ENCODE measurements at places on chromosomes 12 and 14. TPM values are rescaled to one million over a fixed set of nuclear protein-coding genes. Genes with fewer than 3 reads are reported as not detected.
A peak's percentile ranks its signal among the peaks of the same experiment; 100 is the strongest.

MYH6 gene
- total RNA-seq, result not detected

PRKAG1 gene
- total RNA-seq, result 50.4 TPM

DNA sequence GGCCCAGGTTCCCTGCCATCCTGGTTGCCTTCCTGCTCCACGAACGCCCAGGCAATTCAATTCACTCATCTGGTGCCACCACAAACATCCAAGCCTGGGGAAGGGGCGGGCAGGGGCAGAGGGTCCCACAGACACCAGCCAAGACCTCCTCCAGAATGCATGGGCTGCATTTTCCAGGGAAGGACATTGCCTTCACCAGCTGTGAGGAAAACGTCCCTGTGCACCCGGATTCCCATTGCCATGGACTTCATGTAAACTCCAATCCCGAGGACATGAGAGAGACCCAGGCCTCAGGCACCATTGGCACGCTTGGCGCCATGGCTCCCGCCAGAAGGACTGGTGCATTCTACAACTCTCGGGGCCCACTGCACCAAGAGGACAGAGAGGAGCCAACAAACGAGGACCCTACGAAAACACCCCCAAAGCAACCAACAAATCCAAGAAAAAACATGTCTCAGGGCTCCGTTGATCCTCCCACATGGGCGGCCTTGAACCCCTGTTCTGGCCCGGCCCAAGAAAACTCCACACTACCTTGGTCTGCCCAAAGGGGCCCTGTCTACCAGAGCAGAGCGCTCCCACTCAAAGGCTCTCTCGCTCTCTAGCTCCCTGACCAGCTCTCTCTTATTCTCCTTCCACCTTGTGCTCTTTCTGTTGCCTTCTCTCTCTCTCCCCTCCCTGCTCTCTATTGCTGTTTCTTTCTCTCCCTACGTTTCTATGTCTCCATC is 183.9 kb downstream of the ALG10 start:
- no peak for DNase-seq

DNA sequence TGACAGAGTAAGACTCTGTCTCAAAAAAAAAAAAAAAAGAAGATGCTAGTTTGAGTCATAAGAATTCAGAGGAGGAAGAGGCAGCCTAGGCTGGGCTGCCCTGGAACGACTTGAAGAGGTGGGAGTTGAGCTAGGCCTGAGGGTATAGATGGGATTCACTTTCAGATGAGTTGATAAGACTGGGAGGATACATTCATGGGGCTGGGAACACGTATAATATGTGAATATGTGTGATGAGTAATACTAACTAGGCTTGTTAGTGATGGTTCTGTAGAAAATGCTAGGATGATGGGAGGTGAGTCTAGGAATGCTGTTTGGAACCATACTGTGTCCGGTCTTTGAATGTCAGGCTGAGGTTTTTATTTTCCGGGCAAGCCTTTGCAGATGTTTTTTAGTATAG is 9.0 kb downstream of the PLEKHA5 start:
- DNase-seq, result no peak

DEPDC4 gene
- total RNA-seq, result 1.1 TPM

DNA sequence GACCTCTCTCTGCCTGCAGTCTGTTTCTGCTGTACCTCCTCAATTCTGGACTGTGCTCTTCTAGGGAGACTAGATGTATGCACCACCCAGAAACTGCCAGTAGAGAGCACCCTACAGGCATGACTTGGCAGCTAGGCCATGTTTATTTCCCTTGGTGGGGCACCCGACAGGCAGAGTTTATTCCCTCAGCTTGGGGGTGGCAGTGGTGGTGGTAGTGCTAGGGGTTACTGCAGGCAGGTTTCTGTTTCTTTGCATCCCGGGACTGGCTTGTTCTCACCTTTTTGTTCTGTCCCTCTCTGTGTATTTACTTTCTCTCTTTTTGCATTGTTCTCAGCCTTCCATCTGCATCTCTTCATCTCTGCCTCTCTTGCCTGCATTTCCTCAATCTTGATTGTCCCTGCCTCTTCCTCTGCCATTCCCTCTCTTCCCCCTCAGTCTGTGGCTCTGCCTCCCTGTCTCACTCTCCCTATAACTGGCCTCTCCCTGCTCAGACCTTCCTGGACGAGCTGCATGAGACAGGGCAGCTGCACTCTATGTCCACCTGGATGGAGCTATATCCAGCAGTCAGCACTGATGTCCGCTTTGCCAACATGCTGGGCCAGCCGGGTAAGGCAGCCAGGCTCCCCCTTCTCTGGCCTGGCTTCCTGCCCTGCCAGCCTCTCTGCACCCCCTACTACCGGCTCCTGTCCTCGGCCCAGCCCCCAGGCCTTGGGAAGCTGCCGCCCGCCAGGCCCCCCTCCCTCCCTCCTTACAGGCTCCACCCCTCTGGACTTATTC is 13.8 kb downstream of the PRPF40B start:
- DNase-seq, result peak; percentile 59

DNA sequence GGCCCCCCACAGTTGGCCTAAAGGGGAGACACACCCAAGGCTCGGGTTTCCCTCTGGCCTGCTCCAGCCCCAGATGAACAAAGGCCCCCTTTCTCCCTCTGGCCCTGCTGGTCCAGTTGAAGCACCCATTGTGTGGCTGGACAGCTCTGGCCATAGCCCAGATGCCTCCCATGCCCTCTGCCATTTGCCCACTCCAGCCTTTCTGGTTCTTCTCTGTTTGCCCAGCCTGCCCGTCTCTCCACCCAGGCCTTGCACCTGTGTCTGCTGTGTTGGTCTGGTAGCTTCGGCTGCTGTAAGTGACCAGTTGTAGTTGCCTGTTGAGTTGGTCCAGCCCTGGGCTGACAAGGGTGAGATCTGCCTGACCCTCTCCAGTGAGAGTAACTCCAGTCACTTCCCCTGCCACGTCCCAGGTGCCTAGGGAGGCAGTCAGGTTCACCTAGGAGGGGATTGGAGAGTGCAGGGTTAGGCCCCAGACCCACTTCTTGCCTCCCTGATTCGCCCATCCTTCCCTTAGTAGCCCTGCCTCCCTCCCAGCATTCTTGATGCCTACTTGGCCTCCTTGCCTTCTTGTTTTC is 3.0 kb downstream of the B4GALNT1 start:
- DNase-seq, result no peak

All from HT-29 (cell line).